ENCODE measurements at places on chromosomes 3 and 15.

DNA sequence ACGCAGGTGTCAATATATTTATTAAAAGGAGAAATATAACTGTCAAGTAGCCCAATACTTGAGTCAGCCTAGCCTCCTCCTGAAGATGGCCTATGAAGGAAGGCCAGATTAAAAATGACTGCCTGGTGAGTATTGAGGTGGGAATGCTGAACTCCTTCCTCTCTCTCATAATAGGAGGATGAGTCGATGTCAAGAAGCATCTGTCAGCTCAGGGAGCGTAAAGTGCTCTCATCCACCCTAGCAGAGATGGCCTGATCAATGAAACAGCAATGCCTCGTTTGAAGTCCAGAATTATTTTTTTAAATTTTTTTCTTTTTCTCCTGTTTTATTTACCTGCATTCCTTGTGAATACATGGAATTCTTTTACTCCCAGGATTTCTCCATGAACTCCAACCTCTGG lies 58.3 kb downstream of the SCN10A start:
- DNase-seq, result no peak

DNA sequence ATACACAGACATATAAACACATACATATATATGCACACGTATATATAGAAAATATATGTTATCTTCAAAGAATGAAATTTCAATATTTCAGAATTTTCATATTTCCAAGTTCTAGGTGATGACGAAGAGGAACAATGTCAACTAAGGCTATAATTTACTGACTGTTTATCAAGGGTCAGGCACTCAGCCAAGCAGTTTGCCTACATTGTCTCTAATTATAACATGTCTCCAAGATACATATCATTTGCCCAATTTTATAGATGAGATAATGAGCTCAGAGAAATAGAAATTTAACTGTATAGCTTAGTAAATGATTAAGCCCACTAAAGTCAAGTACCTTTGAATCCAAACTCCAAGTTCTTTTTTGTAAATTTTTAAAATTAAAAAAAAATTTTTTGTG lies 99.9 kb upstream of the PLSCR4 start:
- no peak for DNase-seq

DNA sequence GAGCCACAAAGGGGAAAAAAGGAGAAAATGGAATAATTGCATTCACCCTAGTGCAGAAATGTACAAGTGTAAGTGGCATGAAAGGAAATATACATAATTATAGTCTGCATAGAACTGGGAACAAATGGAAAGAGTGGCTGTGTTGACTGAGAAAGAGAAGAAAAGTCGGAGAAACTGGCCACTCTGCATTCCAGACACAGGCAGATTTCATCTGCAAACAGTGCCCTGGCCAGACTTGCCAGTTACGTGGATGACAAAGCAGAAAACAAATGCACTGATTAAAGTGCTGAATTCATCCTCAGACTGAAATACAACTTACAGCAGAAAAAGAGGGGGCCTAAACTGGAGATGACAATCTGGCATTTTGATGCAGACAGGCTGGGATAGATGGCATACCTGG lies 129.8 kb downstream of the FGF12 start:
- no peak for DNase-seq

- DNase-seq, result peak; percentile 7
Observed at GRCh38 chr3:126213379-126214028, 33.1 kb upstream of the ALDH1L1 start.

DNA sequence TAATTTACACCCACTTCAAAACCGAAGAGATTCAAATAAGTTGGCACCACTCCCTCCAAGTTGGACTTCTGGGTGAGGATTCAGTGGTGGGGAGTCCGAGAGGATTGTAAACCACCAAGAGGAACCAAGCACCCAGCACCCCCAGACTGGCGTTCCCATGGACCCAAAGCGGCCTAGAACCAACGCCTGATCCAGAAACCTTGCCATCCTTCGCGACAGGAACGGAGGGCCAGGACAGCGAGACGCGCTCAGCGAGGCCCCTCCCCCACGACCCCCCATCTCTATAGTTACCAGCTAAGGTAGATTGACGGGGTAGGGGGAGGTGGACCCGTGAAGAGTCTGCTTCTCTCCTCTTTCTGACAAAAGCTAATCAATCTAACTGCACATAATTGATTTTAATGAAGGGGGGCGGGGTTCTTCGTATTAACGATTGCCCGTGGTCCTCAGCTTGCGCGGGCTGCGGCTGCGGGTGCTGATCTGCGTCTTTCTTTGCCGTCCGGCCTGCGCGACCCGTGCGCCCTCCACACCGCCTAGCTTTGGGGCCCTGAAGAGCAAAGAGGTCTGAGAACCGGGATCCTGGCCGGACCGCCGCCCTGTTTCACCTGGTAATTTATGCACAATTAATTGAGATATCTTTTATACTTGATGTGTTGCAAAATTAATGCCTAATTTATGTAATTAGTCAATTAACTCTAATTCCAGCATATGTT lies 10.9 kb upstream of the FOXB1 start:
- DNase-seq, result no peak

DNA sequence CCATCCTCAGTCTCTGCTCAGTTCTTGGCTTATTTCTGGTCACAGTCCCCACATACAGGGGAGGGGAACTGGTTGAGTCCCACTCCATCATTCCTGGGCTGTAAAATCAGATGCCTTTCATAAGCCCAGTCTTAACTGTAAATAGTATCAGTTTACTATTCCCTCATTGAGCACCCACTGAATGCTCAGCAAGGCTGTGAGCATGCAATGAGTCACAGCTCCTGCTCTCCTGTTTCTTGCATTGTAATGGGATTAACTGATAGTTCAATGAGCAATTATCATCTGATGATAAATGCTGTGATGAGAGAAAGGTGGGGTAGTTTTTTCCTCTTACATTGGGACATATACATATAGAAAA lies 113.6 kb upstream of the TPM1 start:
- DNase-seq, result no peak

DNA sequence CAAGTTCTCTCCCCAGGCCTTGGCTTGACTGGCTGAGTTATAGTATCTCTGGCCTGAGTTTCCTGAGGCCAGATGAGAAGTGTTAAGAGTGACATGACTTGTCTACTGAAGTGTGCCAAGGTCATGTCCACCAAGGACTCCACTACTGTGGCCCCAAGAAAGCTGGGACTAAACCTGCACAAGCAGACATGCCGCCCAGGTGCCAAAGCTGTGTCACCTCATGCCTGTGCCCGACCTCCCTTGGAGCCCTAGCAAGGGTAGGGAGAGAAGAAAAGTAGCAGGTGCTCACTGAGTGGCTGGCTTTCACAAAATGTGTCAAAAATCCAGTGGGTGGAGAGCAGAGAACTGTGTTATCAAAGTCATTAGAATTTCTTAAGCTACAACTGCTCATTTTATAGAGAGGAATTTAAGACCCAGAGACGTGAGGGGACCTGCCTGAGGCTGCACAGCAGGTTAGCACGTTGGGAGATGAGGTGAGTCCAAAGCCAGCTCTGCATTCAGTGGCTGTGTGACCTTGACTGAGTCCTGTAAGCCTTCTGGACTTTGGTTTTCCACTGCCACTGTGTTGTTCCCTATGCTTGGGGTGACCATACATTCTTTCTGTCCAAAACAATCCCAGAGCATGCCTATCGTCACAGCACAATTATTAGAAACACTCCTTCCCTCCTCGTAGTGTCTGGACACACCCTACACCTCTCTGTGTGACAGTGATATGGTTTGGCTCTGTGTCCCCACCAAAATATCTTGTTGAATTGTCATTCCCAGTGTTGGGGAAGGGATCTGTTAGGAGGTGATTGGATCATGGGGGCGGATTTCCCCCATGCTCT lies 5.0 kb upstream of the LYSMD4 start:
- DNase-seq, result no peak

DNA sequence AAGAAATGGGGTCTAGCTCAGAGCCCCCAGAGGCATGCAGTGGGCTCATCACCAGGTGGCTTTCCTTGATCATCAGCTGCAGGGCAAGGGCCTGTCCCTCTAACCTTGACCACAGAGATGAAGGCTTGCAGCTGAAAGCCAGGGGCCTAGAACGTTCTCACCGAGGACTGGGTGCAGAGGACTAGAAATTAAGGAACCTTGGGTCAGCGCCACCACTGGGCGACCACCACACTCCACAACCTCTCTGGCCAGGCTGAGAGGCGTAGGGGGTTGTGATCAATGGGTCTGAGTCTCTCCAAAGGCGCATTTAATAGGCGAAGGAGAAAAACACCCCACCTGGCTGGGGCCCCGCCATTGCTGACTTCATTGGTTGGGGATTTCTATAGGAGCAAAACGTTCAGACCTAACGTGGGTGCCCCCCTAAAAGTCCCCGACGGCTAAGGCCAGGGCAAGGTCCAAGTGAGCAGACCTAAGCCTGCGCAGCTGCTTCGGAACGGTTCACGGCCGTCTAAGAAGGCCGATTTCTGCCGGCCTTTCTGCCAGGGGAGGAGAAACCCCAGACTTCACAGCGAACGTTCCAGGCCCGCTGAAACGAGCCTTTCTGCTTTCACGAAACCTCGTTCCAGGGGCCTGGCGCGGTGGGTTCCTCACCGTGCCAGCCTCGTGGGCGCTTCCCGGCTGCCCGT lies 915 bp downstream of the BCL2L10 start:
- DNase-seq, result no peak

DNA sequence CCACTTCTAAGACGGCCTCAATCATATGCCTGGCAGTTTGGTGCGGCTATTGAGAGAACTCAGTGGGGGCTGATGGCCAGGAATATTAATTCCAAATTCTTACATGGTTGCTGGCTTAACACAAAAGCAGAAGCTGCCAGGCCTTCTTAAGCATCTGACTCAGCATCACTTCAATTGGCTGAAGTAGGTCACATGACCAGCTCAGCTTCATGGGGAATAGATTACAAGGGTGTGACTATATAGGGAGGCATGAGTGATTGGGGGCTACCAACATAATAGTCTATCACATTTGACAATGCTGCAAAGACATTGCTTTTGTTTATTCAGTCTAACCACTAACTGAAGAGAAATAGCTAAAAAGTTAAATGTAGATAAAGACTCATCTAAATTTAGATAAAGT lies 101.6 kb upstream of the ANKRD28 start:
- DNase-seq, result peak; percentile 74

DNA sequence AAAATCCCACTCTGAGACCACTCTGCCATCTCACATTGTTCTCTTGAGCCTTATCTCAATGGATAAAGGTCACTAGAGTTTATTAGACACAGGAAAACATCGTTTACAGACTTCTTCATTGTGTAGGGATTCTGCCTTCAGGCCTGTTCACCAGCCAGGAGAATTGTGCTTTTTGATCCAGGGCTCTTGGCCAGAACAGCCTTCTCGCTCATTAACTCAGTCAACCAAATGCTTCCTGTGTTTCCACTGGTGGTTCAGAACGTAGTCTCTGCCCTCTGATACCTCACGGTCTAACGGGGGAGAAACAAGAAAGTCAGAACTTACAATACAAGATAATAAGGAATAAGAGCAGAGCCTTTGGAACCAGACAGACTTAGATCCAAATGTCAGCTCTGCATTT lies 54.2 kb upstream of the TSEN2 start:
- no peak for DNase-seq

GRCh38 chr15:26806151-26806550 lies 33.3 kb upstream of the GABRB3 start:
- DNase-seq, result no peak

DNA sequence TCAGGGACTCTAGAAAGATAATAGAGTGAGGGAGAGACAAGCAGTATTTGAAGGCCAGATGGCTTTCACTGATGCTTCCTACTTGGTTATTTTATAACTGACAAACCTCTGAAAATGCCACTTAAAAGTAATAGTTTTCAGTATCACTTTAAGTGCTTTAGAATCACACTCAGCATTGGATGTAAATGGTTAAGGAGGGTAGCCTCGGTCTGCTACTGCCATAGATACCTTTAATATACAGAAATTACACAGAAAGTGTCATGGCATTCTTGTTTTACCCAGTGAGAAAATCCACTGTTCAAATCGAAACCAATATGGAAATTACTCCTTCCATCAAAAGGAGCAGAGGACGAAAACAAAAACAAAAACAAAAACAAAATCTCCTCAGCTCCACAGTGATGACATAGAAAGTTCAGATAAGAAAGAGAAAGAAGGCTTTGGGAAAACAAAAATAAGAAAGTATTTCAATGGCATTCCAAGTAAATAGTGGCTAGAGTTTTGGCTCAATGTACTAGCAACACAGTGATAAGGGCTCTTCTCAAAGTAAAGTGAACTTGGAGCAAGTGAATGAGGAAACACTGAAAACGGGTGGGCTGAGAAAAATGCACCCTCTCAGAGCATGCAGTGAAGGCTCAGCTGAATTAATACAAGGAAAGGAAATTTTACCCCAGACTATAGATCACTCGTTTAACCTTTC lies 43.2 kb upstream of the CD47 start:
- no peak for DNase-seq

GRCh38 chr3:44970926-44971490 lies 5.0 kb downstream of the ZDHHC3 start:
- no peak for DNase-seq

GRCh38 chr3:188446014-188446413 lies 292.1 kb downstream of the LPP start:
- DNase-seq, result no peak

GRCh38 chr15:88476635-88477060 lies 9.1 kb downstream of the MRPS11 start:
- DNase-seq, result peak; percentile 47

- DNase-seq, result no peak
Observed at GRCh38 chr3:131645638-131646037, 142.9 kb upstream of the MRPL3 start.

- DNase-seq, result no peak
Observed at GRCh38 chr15:38648121-38648843, 83.7 kb upstream of the RASGRP1 start.

- no peak for DNase-seq
Observed at GRCh38 chr3:111333642-111334041, 208.4 kb upstream of the CD96 start.

DNA sequence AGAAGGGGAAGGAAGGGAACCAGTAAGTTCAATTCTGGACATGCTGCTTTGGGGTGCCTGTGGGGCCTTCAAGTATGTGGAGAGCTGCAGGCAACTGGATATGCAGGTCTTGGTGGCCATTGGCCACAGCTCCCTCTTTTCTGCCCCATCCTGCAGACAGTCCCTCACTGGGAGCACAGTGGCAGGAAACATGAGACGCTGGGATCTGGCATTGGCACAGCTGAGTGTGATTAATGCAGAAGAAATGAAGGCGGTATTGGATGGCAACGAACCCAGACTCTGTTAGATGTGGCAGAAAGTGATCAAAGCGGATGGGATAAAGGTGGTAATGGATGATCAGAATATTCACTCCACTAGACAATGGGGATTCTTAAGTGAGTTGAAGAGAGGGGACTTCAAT lies 23.2 kb upstream of the VPS8 start:
- peak; percentile 53 for DNase-seq

- no peak for DNase-seq
Observed at GRCh38 chr3:188700501-188700900, 471.3 kb upstream of the TPRG1 start.
